ENCODE measurements at places on chromosomes 5 and 9.

- no peak for DNase-seq
These were observed 62.9 kb upstream of the ORM1 start for GRCh38 chr9:114259798-114260523.

DNA sequence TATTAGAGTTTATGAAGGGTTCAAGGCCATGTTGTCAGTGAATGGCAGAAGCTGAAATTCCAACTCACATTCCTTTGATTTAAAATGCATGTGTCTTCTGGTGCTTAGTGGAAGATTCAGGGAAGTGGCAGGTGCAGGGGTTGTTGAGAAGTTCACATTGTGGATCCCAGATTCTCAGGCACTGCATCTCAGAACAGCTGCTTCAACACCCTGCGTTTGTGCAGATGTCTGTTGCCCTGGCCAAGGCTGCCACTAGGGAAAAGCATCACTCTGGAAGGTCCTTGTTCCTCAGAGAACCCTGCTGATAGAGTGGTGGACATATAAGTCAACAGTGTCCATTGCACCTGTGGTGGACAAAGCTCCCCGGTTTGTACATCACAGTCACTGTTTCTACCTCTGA is 162.7 kb downstream of the PAPPA start:
- no peak for DNase-seq

GRCh38 chr9:36213989-36214388 is 23.3 kb downstream of the CLTA start:
- no peak for DNase-seq

GRCh38 chr9:136251264-136252115 is 5.9 kb upstream of the QSOX2 start:
- DNase-seq = no peak

- peak; percentile 81 for DNase-seq
These were observed 5.5 kb upstream of the SET start for GRCh38 chr9:128683340-128684064.

DNA sequence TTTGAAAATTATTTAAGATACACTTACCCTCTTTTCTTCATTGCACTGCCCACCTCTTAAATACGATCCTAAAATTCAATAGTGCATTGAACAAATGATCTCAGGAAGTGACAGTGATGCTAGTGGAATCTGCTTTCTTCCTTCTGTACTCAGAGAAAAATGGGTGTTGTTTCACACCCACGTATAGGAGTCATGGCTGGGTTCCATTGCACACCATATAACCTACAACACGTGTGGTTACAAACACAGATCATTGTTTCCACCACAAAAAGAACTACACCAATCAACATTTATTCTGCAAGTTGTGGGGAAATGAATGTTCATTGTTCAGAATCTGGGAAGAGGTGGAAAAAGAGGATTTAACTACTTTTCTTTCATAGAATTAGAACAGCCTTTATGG is 275.9 kb downstream of the MAN2A1 start:
- DNase-seq = no peak
